Effector CD4-positive, alpha-beta T cell (primary cell): ENCODE measurements at places on chromosomes 5 and 9.

DNA sequence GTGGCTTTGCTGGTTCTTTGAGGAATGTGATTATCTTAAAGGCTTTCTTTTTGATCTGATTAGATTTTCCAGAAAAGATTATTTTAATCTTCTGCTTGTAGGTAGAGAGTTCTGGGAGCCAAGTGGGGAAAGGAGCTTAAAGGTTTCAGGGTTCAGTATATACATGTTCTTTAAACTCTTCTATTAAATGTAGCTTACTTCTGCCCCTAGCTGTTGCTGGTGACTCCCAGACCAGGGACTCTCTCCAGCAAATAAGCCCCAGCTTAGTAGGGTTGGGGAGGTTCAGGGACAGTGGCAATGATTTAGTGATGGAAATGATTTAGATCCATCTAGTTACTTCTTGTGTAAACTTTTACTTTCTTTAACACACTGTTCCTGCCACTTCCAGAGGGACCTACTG lies 72.2 kb downstream of the SLC12A2 start:
- no peak for DNase-seq

GRCh38 chr5:109574985-109575384 lies 114.7 kb upstream of the MAN2A1 start:
- DNase-seq, result no peak

DNA sequence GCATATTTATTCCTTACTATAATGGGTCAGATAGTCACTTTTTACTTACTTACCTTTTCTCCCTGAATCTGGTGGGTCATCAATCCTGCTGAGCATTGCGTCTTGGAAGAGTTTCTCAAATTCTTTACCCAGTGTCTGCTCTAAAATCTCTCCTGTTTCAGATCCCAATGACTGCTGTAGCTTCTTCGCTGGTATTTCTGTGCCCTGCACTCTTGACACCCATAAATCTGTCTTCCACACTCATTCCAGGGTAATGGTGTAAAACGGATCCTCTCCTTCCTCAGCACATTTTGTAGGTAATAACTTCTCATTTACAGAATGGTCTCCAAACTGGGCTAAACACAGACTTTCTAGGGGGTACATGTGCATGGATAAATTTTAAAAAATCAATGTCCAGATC lies 407.4 kb downstream of the DMAC1 start:
- DNase-seq, result no peak

- no peak for DNase-seq
Measured at GRCh38 chr5:14075937-14076336, 67.2 kb upstream of the TRIO start.

- no peak for DNase-seq
Measured at GRCh38 chr5:148858547-148858946, 32.1 kb downstream of the ADRB2 start.

DNA sequence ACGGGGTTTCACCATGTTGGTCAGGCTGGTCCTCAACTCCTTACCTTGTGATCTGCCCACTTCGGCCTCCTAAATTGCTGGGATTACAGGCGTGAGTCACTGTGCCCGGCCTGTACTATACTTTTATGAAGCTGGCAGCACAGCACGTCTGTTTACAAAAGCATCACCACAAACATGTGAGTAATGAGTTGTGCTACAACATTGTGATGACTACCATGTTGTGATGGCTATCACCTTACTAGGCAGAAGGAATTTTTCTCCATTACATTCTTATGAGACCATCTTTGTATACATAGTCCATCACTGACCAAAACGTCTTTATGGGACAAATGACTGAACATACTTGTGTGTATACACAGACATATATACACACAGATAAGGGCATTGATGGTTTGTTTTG lies 1019.0 kb downstream of the CDH18 start:
- no peak for DNase-seq

DNA sequence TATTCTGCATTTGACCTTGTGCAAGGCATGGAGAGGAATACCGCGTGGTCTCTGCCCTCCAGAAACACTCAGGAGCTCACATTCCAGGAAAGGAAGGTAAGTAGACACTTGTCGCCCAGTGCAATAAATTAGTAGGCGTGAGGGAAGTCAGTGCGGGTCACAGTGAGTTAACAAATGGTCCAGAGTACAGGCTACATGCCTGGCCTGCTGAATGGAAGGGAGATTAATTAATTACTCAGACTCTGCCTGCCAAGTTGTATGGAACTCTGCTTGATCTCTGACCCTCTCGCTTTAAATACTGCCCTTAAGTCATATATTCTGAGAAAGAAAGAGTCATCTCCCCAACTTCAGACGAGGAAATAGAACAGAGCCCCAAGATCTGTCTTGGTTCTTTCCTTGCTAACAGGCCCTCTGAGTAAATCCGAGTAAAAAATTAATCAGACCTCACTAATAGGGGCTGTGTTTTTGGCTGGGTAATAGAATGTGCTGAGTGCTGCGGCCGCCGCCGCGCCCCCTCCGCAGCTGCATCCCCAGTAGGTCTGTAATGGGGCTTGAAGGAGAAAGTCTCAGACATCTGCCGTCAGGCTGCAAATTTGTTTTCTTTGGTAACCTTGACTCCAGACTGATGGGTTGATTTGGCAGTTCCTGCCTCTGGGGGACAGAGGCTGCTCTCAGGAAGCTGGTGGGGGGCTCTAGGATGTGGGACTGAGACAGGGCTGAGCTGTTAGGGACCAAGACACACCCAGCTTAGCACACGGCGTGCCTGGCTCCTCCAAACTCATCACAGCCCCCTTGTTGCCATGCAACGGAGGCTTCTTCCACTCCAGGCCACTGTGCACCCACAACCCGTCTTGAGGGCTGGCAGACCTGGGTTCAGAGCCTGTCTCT lies 144.4 kb downstream of the NSG2 start:
- DNase-seq, result no peak

GRCh38 chr9:98667005-98667640 lies 41.6 kb downstream of the GABBR2 start:
- no peak for DNase-seq

- DNase-seq, result no peak
Measured at GRCh38 chr9:76904661-76905457, 1.1 kb downstream of the PRUNE2 start.

DNA sequence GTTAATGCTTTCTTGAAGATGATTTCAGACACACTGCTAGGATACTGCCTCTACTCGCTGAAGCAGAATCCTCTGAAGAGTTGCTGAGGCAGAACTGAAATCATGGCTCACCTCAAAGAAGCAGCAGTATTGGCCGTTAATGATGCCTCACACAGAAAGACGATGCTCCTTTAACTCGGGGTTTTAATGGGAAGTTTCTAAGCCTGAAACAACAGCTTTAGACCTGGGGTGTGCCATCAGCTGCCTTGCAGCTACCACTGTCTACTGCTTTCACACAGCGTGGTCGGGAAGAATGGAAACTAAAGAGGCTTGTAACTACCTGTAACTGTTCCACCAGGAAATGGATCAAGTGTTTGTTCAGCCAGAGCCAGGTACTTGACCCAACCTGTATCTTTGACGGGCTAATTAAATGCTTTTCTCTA lies at the start of gene CTXN3:
CTXN3 (plus strand) TSS at position 65 of the 422 bp plus-strand sequence. CDS start 8,440 bp downstream, outside the sequence.
- no peak for DNase-seq

- no peak for DNase-seq
Measured at GRCh38 chr5:2981035-2981434, 229.6 kb upstream of the IRX2 start.

DNA sequence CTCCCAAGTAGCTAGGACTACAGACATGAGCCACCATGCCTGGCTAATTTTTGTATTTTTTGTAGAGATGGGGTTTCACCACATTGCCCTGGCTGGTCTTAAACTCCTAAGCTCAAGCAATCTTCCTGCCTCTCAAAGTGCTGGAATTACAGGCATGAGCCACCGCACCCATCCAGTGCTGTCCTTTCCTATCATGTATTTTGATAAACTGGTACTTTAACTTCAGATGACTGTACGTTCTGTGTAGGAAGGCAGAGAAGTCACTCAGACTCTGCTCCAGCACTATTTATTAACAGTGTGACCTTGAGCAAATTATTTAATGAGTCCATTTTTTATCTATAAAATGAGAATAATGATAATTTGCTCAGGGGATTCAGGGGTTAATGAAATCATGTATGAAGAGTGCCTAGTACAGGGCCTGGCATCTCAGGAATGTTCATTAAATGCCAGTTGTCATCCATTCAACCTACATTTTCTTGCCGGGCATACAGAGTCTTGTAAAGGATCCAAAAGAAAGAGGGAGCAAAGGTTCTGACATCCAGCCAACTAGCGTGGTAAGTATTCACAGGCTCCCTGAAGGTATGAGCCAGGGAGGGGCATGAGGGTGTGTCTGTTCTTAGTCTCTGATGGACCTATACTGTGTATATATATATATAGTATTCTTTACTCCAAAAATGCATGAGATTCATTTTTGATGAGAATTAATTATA lies 201.9 kb downstream of the PBX3 start:
- DNase-seq, result no peak

- DNase-seq, result peak; percentile 58
Measured at GRCh38 chr5:139746691-139747582, 48.7 kb upstream of the PSD2 start.

DNA sequence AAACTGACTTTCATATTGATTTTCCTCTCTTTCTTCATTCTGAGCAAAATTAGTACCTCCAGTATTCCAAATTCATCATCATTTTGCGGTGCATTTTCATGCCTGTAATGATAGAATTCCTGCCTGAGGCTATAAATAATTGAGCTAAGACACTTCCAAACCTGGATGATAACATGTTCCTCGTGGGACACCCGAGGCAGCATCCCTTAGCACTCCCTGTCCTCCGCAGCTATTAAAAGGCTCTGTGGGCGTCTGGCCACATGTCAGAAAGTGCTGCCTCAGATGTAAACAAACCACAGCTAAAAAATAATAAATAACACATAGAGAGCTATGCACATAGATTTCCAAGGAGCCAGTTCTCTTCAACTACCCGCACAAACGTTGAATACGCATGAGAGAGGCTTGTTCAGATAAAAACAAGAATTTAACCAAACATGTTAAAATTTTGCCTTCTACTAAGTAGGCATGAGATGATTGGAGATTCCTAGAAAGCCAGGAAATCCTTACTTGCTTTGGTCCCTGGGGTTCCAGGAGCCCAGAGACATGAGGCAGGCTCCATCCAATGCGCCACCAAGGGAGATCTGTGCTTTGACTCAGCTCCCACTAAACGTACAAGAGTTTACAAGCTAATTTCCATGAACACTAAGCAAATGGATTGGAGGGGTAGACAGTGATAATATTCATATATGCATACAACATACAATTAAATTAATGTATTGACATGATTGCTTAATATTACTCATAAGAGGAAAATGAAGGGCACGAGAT lies 82.7 kb downstream of the SHC3 start:
- no peak for DNase-seq

GRCh38 chr9:79129865-79130480 lies 441.8 kb upstream of the TLE4 start:
- DNase-seq, result no peak

DNA sequence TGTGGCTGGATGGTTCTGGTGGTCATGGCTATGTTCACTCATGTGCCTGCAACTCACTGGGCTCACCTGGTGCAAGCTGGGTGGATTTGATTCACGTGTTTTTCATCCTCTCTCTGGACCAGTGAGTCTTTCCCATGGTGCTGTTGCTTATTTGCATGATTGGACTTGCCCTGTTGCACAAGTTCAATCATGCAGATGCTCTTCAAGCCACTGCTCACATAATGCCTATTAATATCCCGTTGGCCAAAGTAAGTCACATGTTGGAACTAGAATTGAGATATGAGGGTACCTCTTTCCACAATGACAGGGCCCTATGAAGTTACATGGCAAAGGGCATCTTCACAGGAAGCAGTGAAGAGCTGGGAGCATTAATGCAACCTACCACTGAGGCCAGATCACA lies 26.5 kb upstream of the MROH2B start:
- DNase-seq, result no peak

DNA sequence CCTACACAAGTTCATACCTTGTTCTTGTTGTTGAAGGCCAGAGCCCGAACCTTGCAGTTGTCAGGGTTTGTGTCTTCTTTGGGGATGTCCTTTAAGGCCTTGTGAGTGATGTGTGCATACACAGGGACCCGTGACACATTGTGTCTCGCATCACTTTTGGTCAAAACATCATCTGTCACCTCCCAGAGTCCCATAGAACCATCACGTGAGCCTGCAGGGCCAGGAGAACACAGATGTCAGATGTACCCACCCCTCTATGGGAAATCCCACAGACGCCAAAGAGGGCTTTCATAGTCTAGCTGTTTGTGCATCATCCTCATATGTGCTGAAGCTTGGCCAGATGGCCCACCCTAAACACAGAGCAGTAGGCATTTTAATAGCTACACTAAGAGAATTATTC lies 28.2 kb downstream of the DCAF12 start:
- no peak for DNase-seq

- DNase-seq, result no peak
Measured at GRCh38 chr5:163094492-163095180, 342.8 kb upstream of the CCNG1 start.

DNA sequence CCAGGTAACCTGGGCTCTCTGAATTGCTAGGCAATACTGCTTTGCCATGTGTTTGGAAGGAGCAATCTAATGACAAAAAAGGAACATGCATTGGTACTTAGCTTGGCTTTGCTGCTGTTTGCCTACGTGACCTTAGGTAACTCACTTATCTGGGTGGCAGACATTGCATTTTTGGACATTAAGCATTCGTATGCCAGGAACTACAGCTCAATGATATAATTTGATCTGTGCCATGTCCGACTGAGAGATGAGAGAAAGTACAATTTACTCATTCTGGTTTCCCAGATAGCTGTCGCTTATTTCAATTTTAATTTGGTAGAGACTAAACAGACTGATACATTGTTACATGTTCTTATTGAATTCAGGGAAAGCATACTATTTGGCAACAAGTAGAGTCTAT lies 63.2 kb upstream of the FRRS1L start:
- no peak for DNase-seq

DNA sequence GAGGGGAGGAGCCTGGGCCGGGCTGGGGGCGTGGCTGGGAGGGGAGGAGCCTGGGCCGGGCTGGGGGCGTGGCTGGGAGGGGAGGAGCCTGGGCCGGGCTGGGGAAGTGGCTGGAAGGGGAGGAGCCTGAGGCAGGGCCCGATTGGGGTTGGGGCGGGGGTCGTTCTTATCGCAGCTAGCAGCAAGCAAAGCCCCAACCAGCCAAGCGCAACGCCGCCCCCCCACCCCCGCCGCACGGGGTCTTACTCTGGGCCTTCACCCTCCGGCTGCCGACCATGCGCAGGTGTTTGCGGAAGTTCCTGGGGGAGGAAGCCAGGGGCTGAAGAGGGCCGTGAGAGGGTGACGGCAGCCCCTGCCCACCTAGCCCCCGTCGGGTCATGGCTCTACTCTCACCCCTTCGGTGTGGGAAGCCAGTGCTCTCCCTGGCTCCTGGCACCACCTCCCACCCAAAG lies 5.0 kb downstream of the NSMF start:
- peak; percentile 19 for DNase-seq
